Naive thymus-derived CD4-positive, alpha-beta T cell (primary cell): ENCODE measurements at places on chromosomes 2 and 18. TPM values are rescaled to one million over a fixed set of nuclear protein-coding genes. Genes with fewer than 3 reads are reported as not detected.
A peak's percentile ranks its signal among the peaks of the same experiment; 100 is the strongest.

Gene MPHOSPH10
- 56.3 TPM for total RNA-seq

Gene EPB41L3
- total RNA-seq, result 1.5 and 1.7 TPM in 2 replicates

- H3K27me3 ChIP-seq, result peaks cover 3% of the 10 kb centered on the region
- peak; percentile 30 for DNase-seq
- H3K4me3 ChIP-seq, result no peak overlapping the region
- no peaks in the 10 kb centered on the region for H3K36me3 ChIP-seq
- H3K27ac ChIP-seq, result no peak overlapping the region
- H3K4me1 ChIP-seq, result no peaks in the 10 kb centered on the region
Measured at GRCh38 chr18:5630057-5630899, 86.5 kb upstream of the EPB41L3 start.

GRCh38 chr2:216713691-216714336, 18.5 kb upstream of the IGFBP5 start:
- H3K27ac ChIP-seq, result no peak overlapping the region
- no peaks in the 10 kb centered on the region for H3K27me3 ChIP-seq
- H3K4me3 ChIP-seq, result no peak overlapping the region
- no peak for DNase-seq

GRCh38 chr2:43531251-43531650, 64.6 kb downstream of the THADA start:
- H3K4me3 ChIP-seq, result no peak overlapping the region
- no peaks in the 10 kb centered on the region for H3K27me3 ChIP-seq
- no peak overlapping the region for H3K27ac ChIP-seq
- H3K36me3 ChIP-seq, result peaks cover 3% of the 10 kb centered on the region

DNA sequence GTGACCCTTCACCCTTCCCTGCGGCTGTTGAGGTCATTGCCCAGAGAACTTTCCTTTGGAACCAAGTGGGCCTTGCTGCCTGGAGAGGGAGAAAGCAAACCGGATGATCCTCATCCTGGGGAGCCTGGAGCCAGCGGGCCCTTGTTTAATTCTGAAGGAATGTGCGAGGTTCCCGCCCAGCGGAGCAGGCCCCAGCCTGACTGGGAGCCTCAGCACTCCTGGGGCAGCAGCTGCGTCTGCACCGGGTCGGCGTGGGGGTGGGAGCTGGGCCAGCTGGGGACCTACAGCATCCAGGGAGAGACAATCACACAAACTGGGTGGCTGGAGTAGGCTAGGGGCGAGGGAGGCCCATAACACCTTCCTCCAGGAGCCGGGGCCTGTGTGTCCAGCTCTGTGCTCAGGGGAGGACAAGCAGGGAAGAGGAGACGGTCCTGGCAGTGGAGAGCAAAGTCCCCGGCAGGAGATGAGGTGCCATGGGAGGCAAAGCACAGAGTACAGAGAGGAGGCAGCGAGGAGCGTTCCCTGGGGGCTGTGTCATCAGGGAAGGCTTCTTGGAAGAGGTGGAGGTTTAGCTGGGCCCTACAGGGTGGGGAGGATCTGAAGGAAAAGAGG, 61.9 kb upstream of the HAAO start:
- H3K4me3 ChIP-seq, result no peak overlapping the region
- H3K27me3 ChIP-seq, result no peaks in the 10 kb centered on the region
- no peak overlapping the region for H3K27ac ChIP-seq
- H3K36me3 ChIP-seq, result no peaks in the 10 kb centered on the region
- no peak for DNase-seq

GRCh38 chr2:190235101-190235500, 84.5 kb downstream of the HIBCH start:
- H3K4me1 ChIP-seq, result no peaks in the 10 kb centered on the region
- H3K27ac ChIP-seq, result no peak overlapping the region
- peaks cover 4% of the 10 kb centered on the region for H3K36me3 ChIP-seq
